ENCODE measurements at places on chromosomes 2 and 18.

- peak; percentile 46 for DNase-seq
Observed at GRCh38 chr2:176039375-176039774, 37.3 kb upstream of the LNPK start.

GRCh38 chr18:25310045-25310444, 41.9 kb downstream of the ZNF521 start:
- peak; percentile 95 for DNase-seq

- DNase-seq = peak; percentile 16
Observed at GRCh38 chr2:205293559-205293958, 388.7 kb upstream of the NRP2 start.

DNA sequence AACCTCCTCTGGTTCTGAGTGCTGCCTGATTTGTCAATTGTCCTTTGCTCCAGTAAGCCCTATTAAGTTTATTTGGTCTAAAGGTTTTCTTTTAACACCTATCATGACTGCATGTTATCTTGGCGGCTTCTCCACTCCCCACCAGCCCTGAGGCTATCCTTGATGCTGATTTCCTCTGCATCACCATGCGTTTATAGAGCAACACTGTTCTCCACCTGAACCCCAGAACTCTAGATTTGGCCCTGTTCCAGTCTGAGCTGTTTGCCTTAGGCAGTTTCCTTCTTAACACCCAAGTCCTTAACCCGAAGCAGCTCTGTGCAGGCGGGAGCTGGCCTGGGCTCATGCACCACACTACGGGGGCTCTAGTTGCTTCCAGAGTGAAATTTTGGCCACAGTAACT, 98.2 kb upstream of the NPAS2 start:
- no peak for DNase-seq

GRCh38 chr2:112693596-112693995, 27.2 kb upstream of the NT5DC4 start:
- no peak for DNase-seq

GRCh38 chr2:234355021-234355720, 141.7 kb downstream of the ARL4C start:
- no peak for DNase-seq

DNA sequence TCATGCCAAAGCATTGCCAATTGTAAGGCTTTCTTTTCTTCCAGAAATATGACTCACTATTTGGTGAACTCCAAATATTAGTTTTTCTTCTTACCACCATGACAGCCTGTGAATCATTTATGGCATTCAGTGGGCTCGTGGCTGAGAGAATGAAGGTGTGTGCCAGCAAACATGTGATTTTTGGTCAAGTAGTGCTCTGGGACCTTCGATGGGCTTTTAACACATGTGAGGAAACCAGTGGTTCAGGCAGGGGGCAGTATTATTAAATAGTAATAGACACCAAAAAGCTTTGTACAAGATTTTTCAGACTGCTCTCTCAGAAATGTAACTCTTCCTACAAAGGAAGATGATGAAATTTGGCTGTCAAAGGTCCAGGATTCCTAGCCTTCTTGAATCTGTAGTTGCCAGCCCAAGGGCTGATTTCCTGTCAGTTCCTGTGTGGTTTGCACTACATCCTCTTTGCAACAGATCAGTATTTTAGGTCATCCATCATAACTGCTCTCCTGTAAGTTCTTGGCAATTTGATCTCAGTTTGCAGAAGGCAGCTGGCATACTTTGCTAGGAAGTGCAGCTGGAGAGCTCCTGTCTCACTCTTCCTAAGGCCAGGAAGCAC, 64.3 kb downstream of the BABAM2 start:
- DNase-seq = peak; percentile 87

DNA sequence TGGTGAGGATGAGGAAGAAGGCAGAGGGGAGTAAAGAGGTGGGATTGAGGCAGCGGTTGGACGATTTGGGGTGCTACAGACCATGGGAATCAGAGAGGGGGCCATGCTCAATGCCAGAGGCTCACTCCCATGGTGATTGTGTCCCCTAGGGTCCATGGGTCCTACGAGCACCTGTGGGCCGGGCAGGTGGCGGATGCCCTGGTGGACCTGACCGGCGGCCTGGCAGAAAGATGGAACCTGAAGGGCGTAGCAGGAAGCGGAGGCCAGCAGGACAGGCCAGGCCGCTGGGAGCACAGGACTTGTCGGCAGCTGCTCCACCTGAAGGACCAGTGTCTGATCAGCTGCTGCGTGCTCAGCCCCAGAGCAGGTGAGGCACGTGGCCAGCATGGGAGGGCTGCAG, 5.2 kb downstream of the CAPN10 start:
- no peak for DNase-seq

GRCh38 chr2:137873536-137874244, 90.6 kb upstream of the HNMT start:
- peak; percentile 12 for DNase-seq

GRCh38 chr2:37786854-37787253, 115.4 kb upstream of the CDC42EP3 start:
- no peak for DNase-seq

GRCh38 chr18:7452331-7452730, 114.8 kb upstream of the PTPRM start:
- peak; percentile 71 for DNase-seq

DNA sequence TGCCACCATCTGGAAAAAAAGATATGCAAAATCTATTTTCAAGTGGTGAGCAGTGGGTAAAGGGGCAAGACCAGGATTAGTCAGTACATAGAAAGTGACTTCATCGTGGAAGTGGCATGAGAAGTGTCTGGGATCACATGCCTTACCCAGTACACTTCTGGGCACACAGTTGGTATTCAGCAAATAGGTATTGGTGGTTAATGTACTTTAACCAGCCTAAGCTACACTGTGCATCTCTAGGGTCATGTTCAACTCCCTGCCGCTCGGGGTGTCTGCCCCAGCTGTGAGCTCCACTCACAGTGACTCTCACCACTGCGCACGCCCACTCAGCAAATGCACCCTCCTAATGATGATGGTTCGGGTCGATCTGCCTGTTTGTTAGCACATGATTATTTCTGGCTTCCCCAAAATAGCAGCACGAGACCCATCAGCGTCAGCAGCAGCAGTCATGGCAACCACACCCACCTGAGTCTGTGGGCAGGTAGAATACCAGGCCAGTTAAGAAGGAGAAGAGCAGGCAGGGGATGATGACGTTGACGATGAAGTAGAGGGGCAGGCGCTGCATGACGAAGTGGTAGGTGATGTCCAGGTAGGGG, 11.1 kb downstream of the CHRNA1 start:
- no peak for DNase-seq

DNA sequence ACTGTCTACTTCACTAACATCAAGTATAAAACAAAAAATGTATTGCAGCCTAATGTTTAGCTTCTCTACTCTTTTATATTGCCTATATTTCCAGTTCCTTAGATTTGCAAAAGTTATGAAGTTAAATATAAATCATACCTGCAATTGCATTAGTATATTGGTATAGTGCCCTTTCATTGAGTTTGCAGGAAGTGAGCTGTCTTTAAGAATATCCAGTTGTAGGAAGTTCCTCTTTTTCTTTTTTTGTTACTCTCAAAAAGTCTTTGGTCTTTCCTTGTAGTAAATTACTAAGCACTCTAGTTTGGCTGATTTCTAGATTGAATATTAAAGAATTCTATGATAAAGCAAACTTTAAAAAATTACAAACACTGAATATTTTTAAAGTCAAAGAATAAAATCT, 71.3 kb upstream of the FN1 start:
- DNase-seq = peak; percentile 69

- no peak for DNase-seq
Observed at GRCh38 chr2:143442193-143442592, 313.0 kb downstream of the ARHGAP15 start.

GRCh38 chr18:7686278-7686677, 119.2 kb downstream of the PTPRM start:
- no peak for DNase-seq

GRCh38 chr2:241224018-241224850, 35.8 kb downstream of the ANO7 start:
- no peak for DNase-seq

DNA sequence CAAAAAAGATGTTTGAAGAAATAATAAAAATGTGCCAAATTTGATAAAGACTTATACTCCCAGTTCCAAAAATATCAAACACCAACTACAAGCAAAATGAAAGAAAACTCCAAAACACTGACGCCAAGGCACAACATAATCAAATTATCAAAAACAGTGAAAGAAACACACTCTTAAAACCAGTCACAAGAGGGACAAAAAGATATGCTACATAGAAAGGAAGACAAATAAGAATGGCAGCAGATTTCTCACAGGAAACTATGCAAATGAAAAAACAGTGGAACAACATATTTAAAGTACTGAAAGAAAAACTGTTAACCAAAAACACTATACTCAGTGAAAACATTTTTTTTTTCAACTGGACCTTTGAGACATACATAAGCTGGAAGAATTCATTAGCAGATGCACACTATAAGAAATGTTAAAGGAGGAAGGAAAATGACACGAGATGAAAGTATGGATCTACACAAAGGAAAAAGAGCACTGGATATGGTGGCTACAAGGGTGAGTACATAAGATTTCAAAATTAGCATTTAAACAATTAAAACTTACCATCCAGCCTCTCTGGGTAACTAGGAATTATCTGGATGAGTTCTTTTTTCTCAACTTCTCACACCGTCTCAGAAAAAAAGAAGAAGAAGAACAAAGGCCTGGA, 94.0 kb upstream of the ACVR1C start:
- peak; percentile 51 for DNase-seq

- no peak for DNase-seq
Observed at GRCh38 chr2:23516520-23517256, 131.7 kb downstream of the KLHL29 start.

GRCh38 chr2:232484628-232485347, 2.8 kb downstream of the ECEL1 start:
- no peak for DNase-seq

- no peak for DNase-seq
Observed at GRCh38 chr2:202847693-202848524, 23.7 kb downstream of the ICA1L start.

GRCh38 chr2:71552861-71553301, 99.5 kb downstream of the DYSF start:
- no peak for DNase-seq

DNA sequence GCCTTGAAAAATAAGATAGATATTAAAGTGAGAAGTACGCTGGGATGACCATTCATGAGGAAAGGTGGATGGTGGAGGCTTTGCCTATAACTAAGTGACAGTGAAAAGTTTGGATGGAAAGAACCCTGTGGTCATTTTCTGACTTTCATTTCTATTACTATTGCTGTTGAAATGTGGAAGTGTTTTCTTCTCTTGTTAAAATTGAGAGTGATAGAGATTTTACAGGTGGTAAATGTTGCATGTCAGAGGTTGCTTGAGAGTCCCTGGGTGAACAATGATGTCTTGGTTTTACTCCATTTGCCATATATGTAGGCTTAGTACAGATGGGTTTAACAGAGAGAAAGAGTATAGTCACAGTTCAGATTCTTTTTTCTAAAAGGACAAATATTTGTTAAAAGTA, 18.4 kb downstream of the NCOA1 start:
- peak; percentile 36 for DNase-seq

GRCh38 chr2:25570161-25570845, 103.1 kb downstream of the DTNB start:
- no peak for DNase-seq

GRCh38 chr18:10271481-10271880, 183.0 kb upstream of the APCDD1 start:
- no peak for DNase-seq

GRCh38 chr2:39421354-39421753, 15.7 kb downstream of the MAP4K3 start:
- DNase-seq = no peak

DNA sequence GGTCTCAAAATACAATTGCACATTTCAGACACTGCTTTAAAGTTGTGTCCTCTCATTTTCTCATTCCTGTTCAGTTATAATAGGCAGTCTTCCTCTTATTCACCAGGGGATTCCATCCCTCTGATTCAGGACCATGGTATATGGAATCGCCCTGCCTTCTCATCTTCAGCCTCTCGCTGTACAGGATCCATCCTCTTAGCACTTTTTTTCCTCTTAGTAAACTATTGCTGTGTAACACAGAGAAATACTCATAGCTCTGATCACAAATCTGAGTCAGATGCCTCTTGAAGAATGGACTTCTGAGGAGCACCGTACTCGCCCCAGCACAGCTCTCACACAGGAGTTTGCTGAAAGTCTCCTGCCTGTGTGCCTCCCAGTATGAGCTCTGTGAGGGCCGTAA, 11.3 kb downstream of the RMP24 start:
- no peak for DNase-seq

GRCh38 chr2:210477496-210477895, 937 bp upstream of the LANCL1 start:
- peak; percentile 71 for DNase-seq

DNA sequence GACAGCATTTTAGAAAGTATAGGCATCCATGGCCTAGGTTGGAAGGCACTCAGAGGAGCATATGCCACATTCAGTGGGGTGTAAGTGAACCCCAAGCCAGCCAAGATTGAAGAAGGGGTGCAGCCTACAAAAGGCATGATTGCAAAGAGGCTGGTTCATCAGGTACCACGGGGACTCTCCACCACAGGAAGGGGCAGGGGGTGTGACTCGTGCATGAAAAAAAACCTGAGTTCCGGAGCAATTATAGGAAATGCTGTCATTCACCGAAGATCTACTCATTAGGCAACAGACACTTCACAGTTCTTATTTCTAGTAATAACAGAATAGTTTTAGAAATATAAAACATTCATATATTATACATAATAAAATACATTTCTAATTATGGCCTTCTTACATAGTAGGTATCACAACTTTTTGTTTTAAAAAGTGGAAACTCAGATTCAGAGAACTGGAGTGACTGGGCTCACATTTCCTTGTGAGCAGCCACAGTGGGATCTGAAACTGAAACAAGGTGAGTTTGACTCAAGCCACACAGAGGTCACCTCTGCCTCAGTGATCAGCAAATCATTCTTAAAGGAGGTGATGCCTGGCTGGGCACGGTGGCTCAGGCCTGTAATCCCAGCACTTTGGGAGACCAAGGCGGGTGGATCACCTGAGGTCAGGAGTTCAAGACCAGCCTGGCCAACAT, 188.4 kb upstream of the GYPC start:
- DNase-seq = no peak

DNA sequence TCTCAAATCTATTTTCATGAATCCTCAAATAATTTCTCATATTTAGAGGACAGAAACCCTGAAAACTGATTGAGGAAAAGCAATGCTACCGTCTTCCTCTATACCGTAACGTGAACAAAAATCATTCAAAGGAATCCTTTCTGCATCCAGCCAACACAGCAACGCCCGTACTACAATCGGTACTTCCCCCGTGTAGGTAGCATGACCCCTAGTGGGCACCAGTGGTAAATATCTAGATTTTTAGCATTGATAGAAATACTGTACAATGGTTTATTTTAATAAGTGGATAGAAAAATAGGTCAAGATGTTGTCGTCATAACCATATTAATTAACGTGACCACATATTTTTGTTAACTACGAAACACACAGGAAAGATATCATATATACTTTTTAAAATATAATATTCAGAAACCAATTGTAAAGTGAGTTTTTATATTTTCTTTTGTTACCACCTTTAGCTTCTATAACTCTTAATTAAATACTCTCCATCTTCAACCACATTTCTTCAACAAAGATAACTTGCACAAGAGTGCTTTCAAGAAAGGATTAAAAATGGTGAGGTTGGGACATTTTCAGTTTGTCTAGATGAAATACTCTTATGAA, 194.1 kb downstream of the SS18 start:
- DNase-seq = peak; percentile 85
